ENCODE measurements at places on chromosomes 5 and 9. TPM values are rescaled to one million over a fixed set of nuclear protein-coding genes. Genes with fewer than 3 reads are reported as not detected.

The GPR150 gene
- total RNA-seq = 0.61 TPM

The LECT2 gene
- total RNA-seq = not detected

The DEPDC1B gene
- total RNA-seq = 29.5 TPM

DNA sequence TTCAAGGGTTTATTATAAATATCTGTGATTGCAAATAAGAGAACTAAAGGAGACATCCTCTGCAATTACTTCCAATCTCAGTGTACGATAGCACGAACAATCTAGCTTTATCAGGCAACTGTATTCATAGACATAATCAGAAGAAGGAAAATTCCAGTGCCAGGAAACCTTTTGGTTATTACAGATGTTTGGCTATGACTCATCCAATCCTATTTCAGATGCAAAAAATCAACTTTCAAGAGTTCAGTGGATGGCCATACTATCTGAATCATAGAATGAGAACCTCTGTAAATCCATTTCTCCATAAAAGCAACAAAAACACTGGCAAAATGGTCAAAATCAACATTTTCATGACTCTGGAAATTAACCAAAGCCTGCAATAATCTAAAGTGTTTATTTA is 37.9 kb downstream of the GAS1 start:
- ATAC-seq = no peak

DNA sequence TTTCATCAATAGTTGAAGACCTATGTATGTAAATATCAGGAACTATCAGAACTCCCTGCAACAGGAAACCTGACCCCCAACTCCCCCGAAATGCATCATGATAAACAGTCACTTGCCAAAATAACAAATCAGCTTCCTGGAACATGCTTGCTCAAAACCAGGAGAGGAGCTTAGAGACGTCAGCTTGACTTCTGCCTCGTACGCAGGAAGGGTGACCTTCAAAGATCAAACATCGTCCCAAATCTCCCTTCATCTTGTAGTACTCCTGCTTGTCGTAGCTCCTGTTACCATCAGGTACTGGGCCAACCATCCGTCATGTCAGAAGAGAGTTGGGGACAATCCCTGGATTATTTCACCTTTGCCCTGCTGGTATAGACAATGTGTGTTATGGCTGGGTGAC is 396.1 kb downstream of the GADD45G start:
- no peak for ATAC-seq

Measured in activated T-helper 17 cell treated with anti-CD3 and anti-CD28 coated beads, Interleukin-2, amount 50 U/mL, for 72 hours (primary cell).